Fibroblast of the aortic adventitia (primary cell): ENCODE measurements at places on chromosomes 13 and 19. TPM values are rescaled to one million over a fixed set of nuclear protein-coding genes. Genes with fewer than 3 reads are reported as not detected.

IL27RA gene
- total RNA-seq = 0.63 and 0.82 TPM in 2 replicates

U2AF1L4 gene
- 5.8 and 7.1 TPM in 2 replicates for total RNA-seq

CLIP3 gene
- 7.4 and 20.1 TPM in 2 replicates for total RNA-seq

GPR18 gene
- not detected in 2 replicates for total RNA-seq

SLC25A41 gene
- not detected in 2 replicates for total RNA-seq

PINLYP gene
- 6.4 and 7.4 TPM in 2 replicates for total RNA-seq

EDNRB gene
- 1.3 and 23.3 TPM in 2 replicates for total RNA-seq

ATXN8OS gene
- not detected in 2 replicates for total RNA-seq

CACNG6 gene
- 1.1 TPM in 1 of 2 replicates, not detected in the other for total RNA-seq

LPAR6 gene
- 0.90 and 11.2 TPM in 2 replicates for total RNA-seq

ANKLE1 gene
- total RNA-seq = 0.09 and 0.41 TPM in 2 replicates

PTOV1 gene
- total RNA-seq = 46.2 and 51.2 TPM in 2 replicates

KASH5 gene
- not detected in 2 replicates for total RNA-seq

OR7D2 gene
- total RNA-seq = not detected in 2 replicates

ZNF208 gene
- 0.09 and 1.5 TPM in 2 replicates for total RNA-seq

ZNF835 gene
- not detected in 2 replicates for total RNA-seq

UFM1 gene
- 65.3 and 134 TPM in 2 replicates for total RNA-seq

ZNF432 gene
- total RNA-seq = 7.9 and 9.7 TPM in 2 replicates

PLIN5 gene
- 0.16 TPM in 1 of 2 replicates, not detected in the other for total RNA-seq

KLK5 gene
- total RNA-seq = 0.99 TPM in 1 of 2 replicates, not detected in the other

PALM3 gene
- total RNA-seq = 0.16 TPM in 1 of 2 replicates, not detected in the other

OR7A5 gene
- total RNA-seq = not detected in 2 replicates

TMPRSS9 gene
- total RNA-seq = not detected in 2 replicates

KLK3 gene
- total RNA-seq = not detected in 2 replicates

LCP1 gene
- total RNA-seq = 0.25 and 0.99 TPM in 2 replicates

ANGPTL4 gene
- 4.4 and 22.8 TPM in 2 replicates for total RNA-seq

CAMSAP3 gene
- not detected in 2 replicates for total RNA-seq

TEX101 gene
- total RNA-seq = not detected in 2 replicates

DPY19L3 gene
- 21.9 and 36.2 TPM in 2 replicates for total RNA-seq

CCDC9 gene
- total RNA-seq = 6.5 and 16.3 TPM in 2 replicates

CD209 gene
- not detected in 2 replicates for total RNA-seq

VSTM2B gene
- not detected in 2 replicates for total RNA-seq

DACT3 gene
- total RNA-seq = 5.1 and 17.5 TPM in 2 replicates

CLEC4G gene
- not detected in 2 replicates for total RNA-seq

ZNF763 gene
- total RNA-seq = 0.27 and 3.4 TPM in 2 replicates

TSKS gene
- total RNA-seq = 0.57 and 1.4 TPM in 2 replicates

ZNF563 gene
- total RNA-seq = 1.6 and 4.0 TPM in 2 replicates

ZNF526 gene
- total RNA-seq = 6.0 and 13.0 TPM in 2 replicates

LGALS14 gene
- not detected in 2 replicates for total RNA-seq

LRP3 gene
- 15.0 and 33.2 TPM in 2 replicates for total RNA-seq

ECSIT gene
- total RNA-seq = 26.3 and 35.5 TPM in 2 replicates

CGB2 gene
- not detected in 2 replicates for total RNA-seq

SLAIN1 gene
- 0.72 TPM in 1 of 2 replicates, not detected in the other for total RNA-seq

ZNF575 gene
- 0.63 TPM in 1 of 2 replicates, not detected in the other for total RNA-seq

DPF1 gene
- total RNA-seq = 2.7 and 3.3 TPM in 2 replicates

CEACAM3 gene
- not detected in 2 replicates for total RNA-seq
